ENCODE measurements at places on chromosomes 2 and 18.

DNA sequence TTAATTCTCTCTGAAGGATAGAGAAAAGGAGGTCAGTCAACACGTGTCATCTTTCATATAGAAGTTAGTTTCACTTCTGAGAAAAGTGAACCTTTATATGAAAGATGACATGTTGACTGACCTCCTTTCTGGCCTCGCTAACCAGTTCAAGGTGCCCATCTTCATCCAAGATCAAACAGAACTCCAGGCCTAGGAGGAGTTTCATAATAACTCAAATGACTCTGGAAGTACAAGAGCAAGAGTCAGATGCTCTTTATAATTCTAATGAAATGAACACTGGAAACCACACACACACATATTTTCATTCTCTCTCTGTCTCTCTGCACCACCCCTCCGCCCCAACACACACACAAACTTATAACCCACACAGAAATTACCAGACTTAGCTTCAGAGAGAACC lies 16.3 kb downstream of the ANKRD44 start:
- no peak for DNase-seq

GRCh38 chr2:201931475-201931874 lies 102.2 kb upstream of the FZD7 start:
- DNase-seq = no peak

DNA sequence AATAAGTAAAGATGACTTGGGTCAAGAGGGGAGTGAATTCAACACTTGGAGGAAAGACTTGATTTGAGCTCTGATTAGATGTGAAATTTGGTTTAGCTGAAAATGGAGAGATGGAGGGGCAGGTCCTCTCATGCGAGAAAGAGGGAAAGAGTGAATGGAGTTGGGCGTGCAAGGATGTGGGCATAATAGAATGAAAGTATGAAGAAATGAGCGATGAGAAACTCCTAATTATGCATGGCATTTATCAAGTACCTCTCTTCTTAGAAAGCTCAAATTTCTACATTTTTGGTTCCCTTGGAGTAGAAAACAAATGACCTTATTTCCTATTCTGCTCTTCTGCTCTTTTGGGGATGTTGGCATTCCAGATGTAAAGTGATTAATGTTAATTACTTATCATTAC lies 161.5 kb downstream of the PHLPP1 start:
- DNase-seq = no peak

GRCh38 chr2:53475321-53475720 lies 292.3 kb upstream of the CHAC2 start:
- no peak for DNase-seq

GRCh38 chr2:13996527-13996926 lies 636.0 kb upstream of the LRATD1 start:
- DNase-seq = no peak

DNA sequence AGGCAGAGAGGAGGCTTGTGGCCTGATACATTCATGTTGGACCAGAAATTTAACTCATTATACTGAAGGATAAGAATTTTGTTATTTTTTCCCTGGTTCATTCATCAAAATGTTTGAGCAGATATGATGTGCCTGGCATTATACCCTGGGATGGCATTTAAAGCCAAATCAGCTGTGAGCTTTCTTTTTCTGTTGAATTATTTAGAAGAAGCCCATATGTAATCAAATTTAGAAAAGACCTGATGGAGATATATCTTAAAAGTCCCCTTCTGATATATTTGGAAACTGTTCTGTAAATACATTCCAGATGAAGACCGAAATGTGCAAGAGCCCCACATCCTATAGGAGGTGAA lies 743.1 kb upstream of the HS6ST1 start:
- no peak for DNase-seq

- DNase-seq = no peak
Observed at GRCh38 chr18:45034179-45034578, 353.5 kb downstream of the SETBP1 start.

- peak; percentile 47 for DNase-seq
Observed at GRCh38 chr18:24054130-24054529, 39.6 kb downstream of the TTC39C start.

- no peak for DNase-seq
Observed at GRCh38 chr2:31962757-31963361, 47.9 kb downstream of the MEMO1 start.

DNA sequence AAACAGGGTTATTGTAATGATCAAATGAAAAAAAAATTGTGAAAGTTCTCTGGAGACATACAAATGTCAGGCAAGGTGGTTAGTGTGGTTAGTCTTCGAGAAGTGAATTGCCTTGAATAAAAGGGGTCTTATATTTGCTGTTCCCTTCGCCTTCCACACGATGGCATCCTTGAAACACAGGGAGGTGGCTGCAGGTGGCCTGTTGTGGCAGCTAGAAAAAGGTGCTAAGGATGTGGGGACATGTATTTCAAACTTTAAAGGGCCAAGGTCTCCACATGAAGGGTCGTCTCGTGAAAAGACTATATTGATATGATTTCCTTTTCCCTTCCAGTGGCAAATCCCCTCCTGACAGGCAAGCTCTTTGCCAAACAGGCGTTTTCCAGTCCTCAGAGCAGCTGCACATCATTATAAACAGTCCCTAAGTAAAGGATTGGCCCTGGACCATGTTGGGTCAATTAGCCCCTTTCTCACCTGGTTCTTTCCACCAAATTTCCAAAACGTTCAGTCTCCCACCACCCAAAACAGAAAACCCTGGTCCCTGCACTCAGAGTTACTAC lies 68.5 kb downstream of the COPS8 start:
- peak; percentile 41 for DNase-seq

- DNase-seq = no peak
Observed at GRCh38 chr2:55223958-55224760, 7.9 kb downstream of the CLHC1 start.

DNA sequence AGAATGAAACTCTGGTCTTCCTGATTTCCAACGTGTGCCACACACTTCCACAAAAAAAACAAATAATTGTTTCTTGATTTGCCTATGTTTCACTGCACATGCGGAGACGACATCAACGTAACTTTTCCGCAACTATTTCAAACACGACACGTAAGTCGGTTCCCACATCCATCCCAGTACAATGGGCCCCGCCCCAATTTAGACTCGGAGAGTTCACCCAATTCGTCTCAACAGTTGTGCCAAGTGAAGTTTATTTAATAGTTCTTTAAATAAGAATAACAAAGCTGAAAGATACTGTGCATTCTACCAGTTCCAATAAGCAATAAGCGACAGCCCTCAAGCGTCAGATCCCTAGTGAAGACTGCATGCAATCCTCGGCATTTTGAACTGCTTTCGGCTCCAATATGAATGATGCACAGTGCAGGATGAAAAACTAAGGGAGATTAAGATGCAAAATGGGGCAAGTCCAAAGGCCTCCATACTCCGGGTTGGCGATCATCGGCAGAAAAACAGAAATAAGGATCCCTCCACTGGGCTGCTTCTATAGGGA lies 664 bp downstream of the CCT4 start:
- no peak for DNase-seq

- no peak for DNase-seq
Observed at GRCh38 chr18:32450026-32450691, 20.5 kb downstream of the GAREM1 start.

- no peak for DNase-seq
Observed at GRCh38 chr18:22683196-22683676, 249.9 kb upstream of the RBBP8 start.

GRCh38 chr2:48568547-48568946 lies 38.6 kb downstream of the STON1 start:
- no peak for DNase-seq

GRCh38 chr2:215110918-215111317 lies 27.5 kb downstream of the ABCA12 start:
- no peak for DNase-seq

DNA sequence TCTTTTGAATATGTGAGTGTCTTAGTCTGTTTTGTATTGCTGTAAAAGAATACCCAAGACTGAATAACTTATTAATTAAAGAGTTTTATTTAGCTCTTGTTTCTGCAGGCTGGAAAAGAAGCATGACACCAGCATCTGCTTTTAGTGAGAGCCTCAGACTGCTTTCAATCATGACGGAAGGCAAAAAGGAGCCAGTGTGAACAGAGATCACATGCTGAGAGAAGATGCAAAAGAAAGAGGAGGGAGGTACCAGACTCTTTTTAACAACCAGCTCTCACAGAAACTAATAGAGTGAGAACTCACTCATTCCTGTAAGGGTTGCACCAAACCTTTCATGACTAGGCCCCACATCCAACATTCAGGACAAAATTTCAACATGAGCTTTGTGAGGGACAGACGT lies 101.6 kb upstream of the HNMT start:
- DNase-seq = no peak

DNA sequence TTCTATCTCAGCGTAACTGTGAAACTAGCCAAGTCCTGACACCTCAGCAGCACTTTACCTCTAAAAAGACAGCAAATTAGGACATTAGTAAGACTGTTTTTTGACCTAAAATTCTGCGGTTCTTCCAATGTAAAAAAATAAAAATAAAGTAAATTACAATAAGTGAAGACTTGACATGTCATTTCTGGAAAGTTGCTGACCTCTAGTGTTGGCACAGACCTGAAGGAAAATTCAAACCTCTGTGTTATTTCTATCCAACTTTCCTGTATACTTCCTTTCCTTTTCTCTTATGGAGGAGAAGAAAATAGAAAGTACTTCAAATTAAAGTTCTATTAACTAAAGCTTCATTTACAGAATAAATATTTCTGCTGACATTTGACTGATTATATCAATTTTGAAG lies 110.6 kb downstream of the TMEM182 start:
- no peak for DNase-seq

DNA sequence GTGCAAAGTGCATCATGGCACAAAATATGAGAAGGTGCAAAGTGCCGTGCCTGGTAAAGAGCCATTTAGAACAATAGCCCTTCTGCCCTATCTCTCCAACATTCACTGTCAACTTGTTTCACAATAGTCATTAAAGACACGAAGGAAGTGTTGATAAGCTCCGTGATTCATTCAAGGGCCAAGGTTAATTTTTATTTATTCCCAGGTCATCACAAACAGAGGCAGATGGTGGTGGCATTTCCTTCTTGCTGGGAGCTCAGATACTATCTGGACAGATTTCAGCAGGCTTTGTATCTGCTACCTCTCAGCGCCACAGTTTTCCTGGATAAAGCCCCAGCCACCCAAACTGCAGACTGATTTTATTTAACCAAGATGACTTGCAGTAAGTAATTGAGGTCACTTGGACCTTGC lies 309.3 kb downstream of the ZNF521 start:
- no peak for DNase-seq

DNA sequence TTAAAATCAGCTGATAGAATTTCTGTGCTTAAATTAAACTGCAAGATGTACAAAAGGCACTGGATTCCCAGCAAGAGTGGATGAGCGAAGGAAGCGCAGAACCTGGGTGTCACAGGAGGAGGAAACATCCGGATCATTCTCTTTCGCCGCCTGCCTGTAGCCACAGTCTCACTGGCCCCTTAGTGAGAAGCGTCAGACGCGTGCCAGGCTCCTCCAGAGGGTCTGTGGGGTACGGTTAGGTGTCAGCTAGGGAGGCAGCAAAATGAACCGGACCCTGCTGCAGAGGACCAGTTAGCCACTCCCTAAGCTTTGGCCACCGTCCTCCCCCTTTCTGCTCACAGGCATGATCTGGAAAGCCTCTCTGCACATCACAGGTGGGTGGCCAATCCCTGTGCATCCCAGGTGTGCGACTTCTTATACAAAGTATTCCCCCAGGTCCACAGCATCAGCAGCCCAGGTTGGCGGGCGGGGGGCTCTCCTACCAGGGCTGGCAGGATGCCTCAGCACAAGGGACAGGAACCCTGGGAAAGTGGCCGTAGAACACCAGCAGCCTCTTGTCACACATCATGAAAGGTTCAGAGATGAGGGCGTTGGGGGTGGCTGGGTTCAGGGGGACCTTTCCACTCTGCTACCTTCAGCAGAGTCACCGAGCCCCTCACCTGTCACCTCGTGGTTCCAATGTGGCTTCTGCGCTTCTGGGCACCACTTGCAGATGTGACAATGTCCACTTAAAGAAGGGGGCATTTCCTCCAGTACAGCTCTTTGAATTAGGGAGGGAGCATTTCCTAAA lies 61.1 kb upstream of the SLC66A3 start:
- no peak for DNase-seq

GRCh38 chr2:224136396-224136795 lies 97.3 kb upstream of the SERPINE2 start:
- no peak for DNase-seq

DNA sequence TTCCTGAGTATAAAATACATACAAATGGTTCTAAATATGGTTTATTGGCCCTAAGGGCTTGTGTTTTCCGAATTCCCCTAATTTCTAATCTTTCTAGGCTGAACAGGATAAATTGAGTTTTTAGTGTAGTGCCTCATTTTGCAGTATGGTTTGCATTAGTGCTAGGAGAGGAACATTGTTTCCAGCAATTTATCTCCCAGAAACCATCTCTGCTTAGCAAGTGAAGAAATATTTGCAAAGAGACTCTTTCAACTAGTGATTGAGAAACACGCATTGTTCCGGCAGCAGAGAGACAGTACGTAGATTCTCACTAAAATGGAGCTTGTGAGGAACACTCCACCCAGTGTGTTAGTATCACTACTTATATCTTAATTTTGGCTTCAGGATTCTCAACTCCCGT lies 177.8 kb upstream of the EPAS1 start:
- DNase-seq = no peak

DNA sequence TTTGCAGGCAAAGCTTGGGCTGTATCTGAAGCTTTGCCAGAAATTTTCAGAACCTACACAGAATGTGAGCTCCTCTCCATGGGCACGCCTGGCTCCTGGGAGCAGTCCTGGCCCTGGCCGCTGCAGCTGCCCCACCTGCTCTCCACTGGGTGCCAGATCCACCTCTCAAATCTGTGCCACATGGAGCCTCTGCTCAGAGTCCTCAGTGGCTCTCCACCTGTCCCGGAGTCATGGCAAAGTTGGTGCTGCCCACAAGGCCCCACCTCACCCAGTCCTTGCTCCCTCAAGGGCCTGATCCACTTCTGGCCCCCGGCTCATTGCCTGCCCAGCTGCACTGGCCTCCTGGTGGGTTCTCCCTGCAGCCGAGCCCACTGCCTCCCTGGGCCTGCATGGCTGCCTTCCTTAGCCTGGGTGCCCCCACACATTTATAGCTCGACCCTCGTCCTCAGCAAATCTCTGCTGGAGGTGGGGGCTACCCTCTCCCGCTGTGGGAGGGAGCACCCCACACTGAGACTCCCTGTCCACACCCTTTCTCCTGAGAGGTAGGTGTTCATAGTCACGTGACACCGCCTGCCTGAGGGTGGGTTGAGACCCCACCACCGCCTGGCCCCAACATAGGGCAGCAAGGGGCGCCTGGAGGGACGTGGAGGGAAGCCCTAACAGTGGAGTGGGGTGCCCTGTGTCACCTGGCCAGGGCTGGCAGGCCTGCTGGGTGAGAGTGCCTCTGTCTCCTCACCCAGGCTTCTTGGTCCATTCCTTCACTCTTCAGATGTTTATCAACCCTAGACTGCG lies 224.1 kb downstream of the SH3RF3 start:
- DNase-seq = no peak

- DNase-seq = no peak
Observed at GRCh38 chr2:45285311-45285710, 276.1 kb upstream of the SIX2 start.

- DNase-seq = no peak
Observed at GRCh38 chr2:42229949-42230348, 60.8 kb downstream of the EML4 start.

- DNase-seq = no peak
Observed at GRCh38 chr18:456361-457139, 44.0 kb downstream of the COLEC12 start.
